AG09319 (cell line): ENCODE measurements at places on chromosomes 5 and 9.
A peak's percentile ranks its signal among the peaks of the same experiment; 100 is the strongest.

GRCh38 chr9:100477241-100477640, 4.3 kb downstream of the TMEFF1 start:
- peak; percentile 14 for DNase-seq

- DNase-seq: no peak
Measured at GRCh38 chr5:179827680-179828079, 7.0 kb downstream of the SQSTM1 start.

- DNase-seq: no peak
Measured at GRCh38 chr9:119365291-119366027, 3.8 kb downstream of the BRINP1 start.

DNA sequence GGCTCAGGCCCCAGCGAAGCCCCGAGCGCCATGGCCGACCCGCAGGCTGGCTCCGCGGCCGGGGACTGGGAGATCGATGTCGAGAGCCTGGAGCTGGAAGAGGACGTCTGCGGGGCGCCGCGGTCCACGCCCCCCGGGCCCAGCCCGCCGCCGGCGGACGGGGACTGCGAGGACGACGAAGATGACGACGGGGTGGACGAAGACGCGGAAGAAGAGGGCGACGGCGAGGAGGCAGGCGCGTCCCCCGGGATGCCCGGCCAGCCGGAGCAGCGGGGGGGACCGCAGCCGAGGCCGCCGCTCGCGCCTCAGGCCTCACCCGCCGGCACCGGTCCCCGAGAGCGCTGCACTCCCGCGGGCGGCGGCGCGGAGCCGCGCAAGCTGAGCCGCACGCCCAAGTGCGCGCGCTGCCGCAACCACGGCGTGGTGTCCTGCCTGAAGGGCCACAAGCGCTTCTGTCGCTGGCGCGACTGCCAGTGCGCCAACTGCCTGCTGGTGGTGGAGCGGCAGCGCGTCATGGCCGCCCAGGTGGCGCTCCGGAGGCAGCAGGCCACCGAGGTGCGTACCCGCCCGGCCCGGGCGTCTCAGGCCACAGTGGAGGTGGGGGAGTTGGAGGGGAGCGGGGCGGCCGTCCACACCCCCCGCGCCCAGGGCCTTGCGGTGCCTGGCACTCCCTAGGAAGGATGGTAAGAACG, 1.6 kb downstream of the DMRT2 start:
- DNase-seq: no peak

- DNase-seq: no peak
Measured at GRCh38 chr5:36393656-36394428, 92.1 kb upstream of the RANBP3L start.

DNA sequence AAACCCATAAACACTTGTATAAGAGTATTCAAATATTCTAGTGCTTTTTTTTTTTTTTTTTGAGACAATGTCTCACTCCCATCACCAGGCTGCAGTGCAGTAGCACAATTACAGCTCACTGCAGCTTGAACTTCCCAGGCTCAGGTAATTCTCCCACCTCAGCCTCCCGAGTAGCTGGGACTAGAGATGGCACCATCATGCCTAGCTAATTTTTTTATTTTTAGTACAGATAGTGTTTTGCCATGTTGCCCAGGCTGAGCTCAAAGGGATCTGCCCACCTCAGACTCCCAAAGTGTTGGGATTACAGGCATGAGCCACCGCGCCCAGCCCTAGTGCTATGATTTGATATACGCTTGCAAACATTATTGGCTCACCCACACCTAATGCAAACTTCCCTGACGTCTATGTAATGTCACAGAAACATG, 11.8 kb downstream of the IL6ST start:
- DNase-seq: no peak
